H54 (cell line): ENCODE measurements at places on chromosomes 12 and 14.

DNA sequence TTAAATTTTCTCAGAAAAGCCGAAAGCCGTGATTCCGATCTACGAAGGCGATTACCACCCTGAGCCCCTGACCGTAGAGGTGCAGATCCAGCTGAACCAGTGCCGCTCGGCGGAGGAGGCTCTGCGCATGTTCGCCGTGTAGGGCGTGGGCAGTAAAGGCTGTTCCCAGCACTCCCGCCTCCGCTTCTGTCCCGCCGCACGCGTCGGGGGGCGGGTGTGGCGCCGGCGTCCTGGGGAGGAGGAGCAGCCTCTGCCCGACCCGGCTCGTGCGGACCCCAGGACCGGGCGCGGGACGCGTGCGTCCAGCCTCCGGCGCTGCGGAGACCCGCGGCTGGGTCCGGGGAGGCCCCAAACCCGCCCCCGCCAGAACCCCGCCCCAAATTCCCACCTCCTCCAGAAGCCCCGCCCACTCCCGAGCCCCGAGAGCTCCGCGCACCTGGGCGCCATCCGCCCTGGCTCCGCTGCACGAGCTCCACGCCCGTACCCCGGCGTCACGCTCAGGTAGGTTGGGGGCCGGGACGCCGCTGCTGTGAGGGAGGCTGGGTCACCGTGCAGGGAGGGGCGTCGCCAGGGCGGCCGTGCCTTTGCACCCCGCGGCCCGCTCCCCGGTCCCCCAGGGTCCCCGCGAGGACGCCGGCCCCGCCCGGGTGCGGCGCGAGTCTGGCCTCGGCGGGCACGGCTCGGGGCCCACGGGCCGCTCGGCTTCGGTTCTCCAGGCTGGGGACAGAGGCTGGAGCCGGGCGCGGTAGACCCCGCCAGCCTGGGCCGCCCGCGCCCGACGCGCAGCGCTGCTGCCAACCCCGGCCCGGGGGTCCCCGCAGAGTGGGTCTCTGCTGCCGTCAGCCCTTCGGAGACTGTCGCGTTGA lies at the start of gene B3GNT4:
B3GNT4 (plus strand) TSS at position 409 of the 866 bp plus-strand sequence. CDS start 910 bp downstream, outside the sequence.
- DNase-seq: peak; percentile 56

- DNase-seq: no peak
These were observed 71.8 kb upstream of the GZMB start for GRCh38 chr14:24705840-24706239.

GRCh38 chr12:17079251-17079909 lies 473.4 kb upstream of the LMO3 start:
- no peak for DNase-seq

GRCh38 chr12:124150168-124150567 lies 144.7 kb upstream of the RFLNA start:
- DNase-seq: no peak

- DNase-seq: no peak
These were observed 5.1 kb upstream of the GPR33 start for GRCh38 chr14:31492759-31493498.

- no peak for DNase-seq
These were observed 10.7 kb downstream of the STAC3 start for GRCh38 chr12:57240066-57240921.

DNA sequence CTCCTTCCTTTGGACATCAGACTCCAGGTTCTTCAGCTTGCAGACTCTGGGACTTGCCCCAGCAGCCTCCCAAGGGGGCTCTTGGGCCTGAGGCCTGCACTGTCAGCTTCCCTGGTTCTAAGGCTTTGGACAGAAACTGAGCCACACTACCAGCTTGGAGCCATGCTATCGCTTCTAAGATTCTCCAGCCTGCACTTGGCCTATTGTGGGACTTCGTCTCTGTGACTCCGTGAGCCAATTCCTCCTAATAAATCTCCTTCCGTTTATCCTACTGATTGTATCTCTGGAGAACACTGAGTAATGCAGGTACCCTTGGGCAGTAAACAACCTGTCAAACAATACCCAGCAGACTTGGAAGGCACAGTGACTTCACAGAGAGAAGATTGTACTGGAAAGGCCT lies 24.9 kb upstream of the RHOJ start:
- DNase-seq: no peak
